ENCODE measurements at places on chromosomes 5 and 9.

DNA sequence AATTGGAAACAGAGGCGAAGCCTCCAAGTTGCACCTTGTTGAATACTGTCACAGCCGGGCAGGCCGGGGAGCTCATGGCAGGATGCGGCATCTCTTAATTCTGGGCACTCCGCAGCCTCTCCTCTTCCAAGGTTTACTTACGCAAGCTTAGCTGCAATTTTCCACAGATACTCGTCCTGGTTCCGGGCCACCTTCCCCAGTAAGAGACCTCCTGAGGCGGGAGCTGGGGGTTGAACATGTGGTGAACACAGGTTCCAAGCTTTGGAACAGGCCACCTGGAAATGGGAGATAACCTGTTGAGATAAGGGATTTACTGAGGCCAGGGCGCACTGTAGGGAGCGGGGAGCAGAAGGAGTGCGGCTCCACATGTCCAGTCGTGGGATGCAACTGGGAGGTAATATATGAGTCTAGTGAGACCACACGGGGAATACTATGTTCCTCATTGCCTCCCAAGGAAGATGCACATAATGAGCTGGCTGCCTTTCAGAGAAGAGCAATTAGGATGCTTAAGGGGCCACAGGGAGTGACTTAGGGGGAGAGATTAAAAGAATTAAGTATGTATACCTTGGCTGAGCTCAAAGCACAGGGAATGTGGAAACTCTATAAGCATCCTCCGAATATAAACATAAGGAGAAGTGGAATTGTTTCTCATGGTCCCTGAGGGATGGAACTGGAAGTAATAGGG lies 335.2 kb downstream of the CWC27 start:
- DNase-seq, result peak; percentile 48
- H3K27ac ChIP-seq, result no peak overlapping the region
- peaks cover 4% of the 10 kb centered on the region for H3K4me1 ChIP-seq
- no peaks in the 10 kb centered on the region for H3K36me3 ChIP-seq
- H3K4me3 ChIP-seq, result no peak overlapping the region

- DNase-seq, result no peak
- no peaks in the 10 kb centered on the region for H3K27me3 ChIP-seq
- no peaks in the 10 kb centered on the region for H3K4me1 ChIP-seq
- H3K27ac ChIP-seq, result no peak overlapping the region
- H3K36me3 ChIP-seq, result no peaks in the 10 kb centered on the region
- H3K4me3 ChIP-seq, result no peak overlapping the region
These were observed 79.8 kb downstream of the TNC start for GRCh38 chr9:115038178-115038577.

GRCh38 chr5:157828944-157829639 lies 29.9 kb downstream of the CLINT1 start:
- no peak for DNase-seq
- H3K36me3 ChIP-seq, result no peaks in the 10 kb centered on the region
- peaks cover 51% of the 10 kb centered on the region for H3K4me1 ChIP-seq
- H3K27me3 ChIP-seq, result no peaks in the 10 kb centered on the region
- H3K4me3 ChIP-seq, result no peak overlapping the region

DNA sequence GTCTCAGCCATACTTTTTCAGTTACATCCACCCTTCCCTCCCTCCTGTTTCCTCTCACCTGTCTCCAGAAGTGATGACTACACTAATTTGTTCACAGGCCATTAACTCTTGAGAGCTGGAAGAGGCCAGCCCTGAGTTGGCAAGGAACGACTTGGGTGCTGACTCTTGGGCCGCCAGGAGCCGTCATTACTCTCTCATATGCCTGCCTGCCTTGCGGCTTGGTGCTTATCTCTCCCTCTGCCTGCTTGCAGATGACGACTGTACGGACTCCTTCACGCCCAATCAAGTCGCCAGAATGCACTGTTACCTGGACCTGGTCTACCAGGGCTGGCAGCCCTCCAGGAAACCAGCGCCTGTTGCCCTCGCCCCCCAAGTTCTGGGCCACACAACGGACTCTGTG lies 66.1 kb downstream of the PAPPA start:
- H3K27me3 ChIP-seq, result no peaks in the 10 kb centered on the region
- no peak overlapping the region for H3K4me3 ChIP-seq
- no peak for DNase-seq
- H3K36me3 ChIP-seq, result no peaks in the 10 kb centered on the region
- H3K4me1 ChIP-seq, result no peaks in the 10 kb centered on the region

DNA sequence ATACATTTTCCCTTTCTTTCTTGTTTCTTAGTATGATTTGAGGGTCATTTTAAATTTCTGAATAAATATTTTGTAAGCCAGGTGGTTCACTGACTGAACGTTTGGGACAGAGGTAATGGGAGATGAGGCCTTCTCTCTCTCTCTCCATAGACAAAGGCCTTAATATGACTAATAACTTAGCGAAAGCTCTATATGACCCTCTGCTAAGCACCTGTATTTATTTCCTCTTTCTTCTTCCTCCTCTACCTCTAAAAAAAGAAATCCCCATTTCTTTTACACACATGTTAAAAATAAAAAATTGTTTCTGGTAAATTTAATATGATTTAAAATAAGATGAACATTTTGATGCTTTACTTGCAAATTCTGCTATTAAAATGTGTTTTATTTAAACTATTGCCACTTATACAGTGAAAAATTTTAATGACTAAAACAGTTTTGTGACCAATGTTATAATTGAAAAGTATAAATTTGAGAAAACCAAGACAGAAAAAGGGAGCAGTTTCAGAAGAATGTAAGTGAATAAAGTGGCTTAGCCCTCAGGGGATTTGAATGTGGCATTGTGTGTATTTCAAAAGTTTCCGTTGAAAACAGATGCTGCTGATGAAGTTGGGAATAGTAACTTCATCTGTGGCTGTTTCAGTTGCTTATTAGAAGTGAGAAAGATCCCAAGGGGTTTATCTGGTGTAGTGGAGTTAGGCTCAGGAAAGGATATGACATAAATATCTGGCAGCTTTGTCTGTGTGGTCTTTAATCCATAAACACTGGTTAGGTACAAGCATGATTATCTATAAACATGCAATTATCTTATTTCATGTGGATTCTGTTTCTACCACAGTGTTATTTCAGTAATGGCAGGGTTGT lies 128.6 kb upstream of the GRHPR start:
- no peak overlapping the region for H3K4me3 ChIP-seq
- H3K27me3 ChIP-seq, result no peaks in the 10 kb centered on the region
- H3K4me1 ChIP-seq, result peaks cover 3% of the 10 kb centered on the region
- no peak overlapping the region for H3K27ac ChIP-seq
- DNase-seq, result no peak
- no peaks in the 10 kb centered on the region for H3K36me3 ChIP-seq

DNA sequence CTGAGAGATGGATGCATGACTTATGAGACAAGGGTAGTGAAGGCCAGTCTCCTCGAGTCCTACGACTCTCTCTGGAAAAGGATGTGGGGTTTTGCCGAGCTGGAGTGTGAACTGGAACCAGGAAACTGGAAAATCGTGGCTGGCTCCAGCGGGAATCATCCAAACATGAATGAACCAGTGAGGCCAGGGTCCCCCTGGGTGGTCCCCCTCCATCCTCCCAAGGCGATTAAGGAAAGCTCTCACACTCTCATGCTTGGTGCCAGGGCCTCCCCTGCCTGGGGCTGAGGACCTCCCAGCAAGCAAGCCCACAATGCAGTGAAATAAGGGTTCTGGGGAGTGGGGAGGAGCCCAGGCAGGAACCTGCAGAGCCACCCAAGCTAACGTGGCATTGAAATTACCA lies 9.6 kb upstream of the AMBP start:
- H3K4me3 ChIP-seq, result no peak overlapping the region
- no peak for DNase-seq
- no peaks in the 10 kb centered on the region for H3K4me1 ChIP-seq
- no peaks in the 10 kb centered on the region for H3K27me3 ChIP-seq
- no peak overlapping the region for H3K27ac ChIP-seq
- H3K36me3 ChIP-seq, result no peaks in the 10 kb centered on the region

DNA sequence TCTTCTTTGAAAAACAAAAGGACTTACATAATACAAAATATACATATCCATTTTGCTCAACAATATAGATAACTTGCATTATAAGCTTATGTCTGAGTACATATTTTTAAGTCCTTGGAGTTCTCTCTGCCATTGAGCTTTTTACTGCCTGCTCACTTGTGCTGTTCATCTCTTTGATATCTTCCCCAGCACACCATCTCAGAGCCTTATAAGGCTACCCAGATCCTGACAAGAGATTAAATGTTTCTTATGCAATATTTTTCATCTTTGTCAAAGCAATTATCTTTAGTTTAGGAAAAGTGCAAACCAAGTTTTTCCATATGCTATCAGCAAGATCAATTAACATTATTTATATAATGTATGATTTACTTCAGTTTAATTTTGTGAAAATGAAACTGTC lies 60.7 kb upstream of the ITGA1 start:
- no peaks in the 10 kb centered on the region for H3K27me3 ChIP-seq
- H3K4me1 ChIP-seq, result no peaks in the 10 kb centered on the region
- no peaks in the 10 kb centered on the region for H3K36me3 ChIP-seq
- no peak overlapping the region for H3K27ac ChIP-seq
- DNase-seq, result no peak

DNA sequence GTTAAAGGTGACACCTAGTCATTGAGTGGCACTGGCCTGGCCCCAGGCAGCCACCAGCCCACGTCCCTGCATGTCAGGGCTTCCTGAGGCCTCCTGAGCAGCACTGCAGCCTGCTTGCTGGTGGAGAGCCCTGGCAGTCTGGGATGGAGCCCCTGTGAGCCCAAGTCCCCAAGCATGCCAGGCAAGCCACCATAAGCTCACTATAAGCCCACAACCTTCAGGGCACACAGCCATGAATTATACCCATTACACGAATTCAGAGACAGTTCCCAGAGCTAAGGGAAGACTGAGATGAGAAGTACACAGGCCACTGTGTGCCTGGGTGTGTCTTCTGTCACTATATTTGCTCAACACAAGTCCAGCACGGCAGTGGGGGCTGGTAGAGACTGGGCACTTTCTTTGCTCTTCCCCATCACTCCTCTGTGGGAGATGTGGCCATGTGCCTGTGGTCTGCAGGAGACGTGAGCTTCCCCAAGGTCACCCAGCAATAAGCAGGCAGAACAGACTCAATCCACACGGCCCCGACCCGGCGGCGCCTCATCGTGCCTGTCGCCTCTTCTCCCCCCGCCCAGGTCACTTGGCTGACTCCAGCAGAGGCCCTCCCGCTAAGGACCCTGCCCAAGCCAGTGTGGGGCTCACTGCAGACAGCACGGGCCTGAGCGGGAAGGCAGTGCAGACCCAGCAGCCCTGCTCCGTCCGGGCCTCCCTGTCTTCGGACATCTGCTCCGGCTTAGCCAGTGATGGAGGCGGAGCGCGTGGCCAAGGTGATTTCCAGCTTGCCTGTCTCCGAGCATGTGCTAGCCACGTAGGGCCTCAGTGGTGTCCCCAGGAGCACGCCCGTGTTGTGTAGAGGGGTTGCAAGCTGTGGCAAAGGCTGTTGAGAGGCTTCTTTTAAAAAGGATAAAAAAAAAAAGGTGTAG lies 114.8 kb downstream of the WNK2 start:
- no peak overlapping the region for H3K4me3 ChIP-seq
- H3K36me3 ChIP-seq, result no peaks in the 10 kb centered on the region
- peaks cover 25% of the 10 kb centered on the region for H3K4me1 ChIP-seq
- H3K27me3 ChIP-seq, result no peaks in the 10 kb centered on the region
- DNase-seq, result no peak

GRCh38 chr9:90847971-90848370 lies 46.4 kb downstream of the SYK start:
- DNase-seq, result no peak
- no peaks in the 10 kb centered on the region for H3K36me3 ChIP-seq
- no peaks in the 10 kb centered on the region for H3K27me3 ChIP-seq

GRCh38 chr5:76384705-76385104 lies 18.4 kb upstream of the IQGAP2 start:
- H3K27me3 ChIP-seq, result no peaks in the 10 kb centered on the region
- no peak overlapping the region for H3K27ac ChIP-seq
- H3K36me3 ChIP-seq, result no peaks in the 10 kb centered on the region

DNA sequence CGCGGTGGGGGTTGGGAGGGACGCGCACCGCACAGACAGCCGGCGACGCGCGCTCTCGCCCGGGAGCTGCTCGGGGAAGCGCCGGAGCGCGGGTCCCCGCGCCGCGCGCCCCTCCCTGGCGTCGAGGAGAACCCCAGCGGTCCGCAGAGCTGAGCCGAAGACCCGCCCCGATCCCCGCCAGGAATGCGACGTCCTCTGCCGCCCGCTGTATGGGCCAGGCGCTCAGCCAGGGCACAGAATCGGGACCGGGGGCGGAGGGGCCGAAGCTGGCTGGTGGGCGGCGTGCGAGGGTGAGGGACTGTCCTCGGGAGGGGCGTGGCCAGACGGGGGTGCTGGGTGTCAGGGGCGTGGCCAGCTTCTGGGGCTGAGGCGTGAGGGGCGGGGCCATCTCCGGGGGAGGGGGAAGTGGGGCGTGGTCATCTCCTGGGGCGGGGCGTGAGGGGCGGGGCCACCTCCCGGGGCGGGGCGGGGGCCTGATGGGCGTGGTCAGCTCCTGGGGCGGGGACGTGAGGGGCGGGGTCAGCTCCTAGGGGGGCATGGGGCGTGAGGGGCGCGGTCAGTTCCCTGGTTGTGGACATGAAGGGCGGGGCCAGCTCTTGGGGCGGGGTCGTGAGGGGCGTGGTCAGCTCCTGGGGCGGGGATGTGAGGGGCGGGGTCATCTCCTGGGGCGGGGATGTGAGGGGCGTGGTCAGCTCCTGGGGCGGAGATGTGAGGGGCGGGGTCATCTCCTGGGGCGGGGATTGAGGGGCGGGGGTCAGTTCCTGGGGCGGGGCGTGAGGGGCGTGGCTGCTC lies 965 bp downstream of the PTGDS start:
- H3K36me3 ChIP-seq, result no peaks in the 10 kb centered on the region
- H3K27ac ChIP-seq, result no peak overlapping the region
- H3K4me1 ChIP-seq, result peaks cover 12% of the 10 kb centered on the region
- no peaks in the 10 kb centered on the region for H3K27me3 ChIP-seq
- peak; percentile 89 for DNase-seq

GRCh38 chr9:32554107-32554506 lies 1.7 kb upstream of the TOPORS start:
- peaks cover 22% of the 10 kb centered on the region for H3K4me1 ChIP-seq
- H3K27me3 ChIP-seq, result no peaks in the 10 kb centered on the region
- peaks cover 2% of the 10 kb centered on the region for H3K36me3 ChIP-seq
- no peak overlapping the region for H3K4me3 ChIP-seq
- no peak overlapping the region for H3K27ac ChIP-seq

- no peak for DNase-seq
- H3K4me1 ChIP-seq, result peaks cover 20% of the 10 kb centered on the region
- H3K4me3 ChIP-seq, result peak overlapping the region; percentile 96
- no peaks in the 10 kb centered on the region for H3K27me3 ChIP-seq
- H3K36me3 ChIP-seq, result no peaks in the 10 kb centered on the region
- peak overlapping the region; percentile 98 for H3K27ac ChIP-seq
These were observed 2.0 kb downstream of the CTNNA1 start for GRCh38 chr5:138755084-138755748.
